Stimulated activated naive B cell treated with anti-CD40 and anti-IgM and Interleukin-4, amounts not matched to agents 10 μg/mL and 1 μg/mL and 100 μg/mL, for 72 hours (primary cell): ENCODE measurements at places on chromosomes 11 and 22.
A peak's percentile ranks its signal among the peaks of the same experiment; 100 is the strongest.

- no peak for DNase-seq
Observed at GRCh38 chr11:126969865-126970479, 30.6 kb downstream of the KIRREL3 start.

- DNase-seq: no peak
Observed at GRCh38 chr11:115939731-115940421, 435.7 kb upstream of the CADM1 start.

GRCh38 chr22:36156515-36157419 lies 3.8 kb downstream of the APOL3 start:
- peak; percentile 33 for DNase-seq

GRCh38 chr11:80849253-80849652 lies 1408.4 kb upstream of the TENM4 start:
- no peak for DNase-seq

GRCh38 chr11:115665175-115665821 lies 161.1 kb upstream of the CADM1 start:
- no peak for DNase-seq

DNA sequence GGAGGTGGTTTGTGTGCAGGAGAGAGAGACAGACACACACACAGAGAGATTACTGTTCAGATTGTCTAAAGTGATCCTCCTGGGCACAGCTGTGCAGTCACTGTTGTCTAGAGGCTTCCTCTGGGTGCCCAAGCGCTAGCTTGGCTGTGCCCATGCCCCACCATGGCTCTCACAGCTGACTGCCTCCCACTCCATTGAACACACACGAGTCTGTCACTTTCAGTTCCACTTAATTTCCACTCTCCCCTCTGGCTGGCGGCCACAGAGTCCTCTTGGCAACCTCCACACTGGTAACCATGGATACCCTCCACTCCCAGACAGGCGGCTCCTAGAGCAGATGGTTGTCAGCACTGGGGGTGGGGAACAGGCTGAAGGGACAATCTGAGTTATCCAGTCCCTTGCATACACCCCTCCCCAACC lies 29.1 kb downstream of the MAP6 start:
- DNase-seq: peak; percentile 66

- no peak for DNase-seq
Observed at GRCh38 chr11:26777372-26777808, 55.5 kb upstream of the SLC5A12 start.

GRCh38 chr22:35377735-35378134 lies 3.2 kb upstream of the HMOX1 start:
- DNase-seq: no peak

- no peak for DNase-seq
Observed at GRCh38 chr22:24428751-24429410, 1.5 kb downstream of the ADORA2A start.

DNA sequence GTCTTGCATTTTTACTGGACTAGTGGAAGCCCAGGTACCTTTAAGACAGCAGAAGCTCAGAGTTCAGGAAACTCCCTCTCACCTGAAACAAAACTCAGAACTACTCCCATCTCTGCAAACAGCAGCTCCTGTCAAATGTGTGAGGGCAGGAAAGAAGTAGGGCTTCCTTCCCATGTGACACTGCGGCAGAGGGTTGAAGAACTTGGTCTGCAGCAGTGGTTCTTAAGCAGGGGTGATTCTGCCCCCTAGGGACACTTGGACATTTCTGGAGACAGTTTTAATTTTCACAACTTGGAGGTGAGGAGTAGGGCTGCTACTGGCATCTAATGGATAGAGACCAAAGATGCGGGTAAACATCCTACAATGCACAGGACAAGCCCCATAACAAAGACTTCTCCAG lies 63.4 kb downstream of the RCN1 start:
- no peak for DNase-seq

DNA sequence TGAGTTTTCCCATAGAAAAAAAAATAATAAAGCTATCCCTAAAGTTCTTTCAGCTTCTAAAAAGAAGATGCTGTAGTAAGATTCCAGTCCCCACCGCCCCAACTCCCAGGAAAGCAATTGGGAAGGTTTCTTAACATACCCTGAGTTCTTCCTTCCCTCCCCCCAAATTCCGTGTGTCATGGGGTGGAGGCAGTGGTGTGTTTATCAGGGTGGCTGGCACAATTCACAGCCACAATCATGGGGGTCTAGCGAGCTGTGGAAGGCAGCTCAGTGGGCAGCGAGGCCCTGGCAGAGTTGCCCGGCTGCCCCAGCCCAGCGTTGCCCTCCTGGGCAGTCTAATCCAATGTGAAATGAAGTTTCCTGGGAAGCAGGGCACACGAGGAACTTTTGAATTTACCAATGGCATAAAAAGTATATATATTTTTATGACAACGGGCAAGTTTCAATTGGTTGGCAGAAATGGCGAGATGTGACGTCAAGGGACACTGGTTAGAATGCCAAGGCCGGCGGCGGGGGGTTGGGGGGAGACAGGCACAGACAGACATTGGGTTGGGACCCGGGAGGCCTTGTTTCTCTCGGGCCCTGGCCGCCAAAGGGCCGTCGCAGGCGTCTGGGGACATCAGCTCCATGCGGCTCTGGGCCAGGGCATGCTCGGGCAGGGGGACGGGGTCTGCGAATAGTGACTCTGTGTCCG lies 80.7 kb upstream of the PPARA start:
- peak; percentile 60 for DNase-seq

- no peak for DNase-seq
Observed at GRCh38 chr11:3105791-3106735, 48.8 kb upstream of the CARS1 start.

DNA sequence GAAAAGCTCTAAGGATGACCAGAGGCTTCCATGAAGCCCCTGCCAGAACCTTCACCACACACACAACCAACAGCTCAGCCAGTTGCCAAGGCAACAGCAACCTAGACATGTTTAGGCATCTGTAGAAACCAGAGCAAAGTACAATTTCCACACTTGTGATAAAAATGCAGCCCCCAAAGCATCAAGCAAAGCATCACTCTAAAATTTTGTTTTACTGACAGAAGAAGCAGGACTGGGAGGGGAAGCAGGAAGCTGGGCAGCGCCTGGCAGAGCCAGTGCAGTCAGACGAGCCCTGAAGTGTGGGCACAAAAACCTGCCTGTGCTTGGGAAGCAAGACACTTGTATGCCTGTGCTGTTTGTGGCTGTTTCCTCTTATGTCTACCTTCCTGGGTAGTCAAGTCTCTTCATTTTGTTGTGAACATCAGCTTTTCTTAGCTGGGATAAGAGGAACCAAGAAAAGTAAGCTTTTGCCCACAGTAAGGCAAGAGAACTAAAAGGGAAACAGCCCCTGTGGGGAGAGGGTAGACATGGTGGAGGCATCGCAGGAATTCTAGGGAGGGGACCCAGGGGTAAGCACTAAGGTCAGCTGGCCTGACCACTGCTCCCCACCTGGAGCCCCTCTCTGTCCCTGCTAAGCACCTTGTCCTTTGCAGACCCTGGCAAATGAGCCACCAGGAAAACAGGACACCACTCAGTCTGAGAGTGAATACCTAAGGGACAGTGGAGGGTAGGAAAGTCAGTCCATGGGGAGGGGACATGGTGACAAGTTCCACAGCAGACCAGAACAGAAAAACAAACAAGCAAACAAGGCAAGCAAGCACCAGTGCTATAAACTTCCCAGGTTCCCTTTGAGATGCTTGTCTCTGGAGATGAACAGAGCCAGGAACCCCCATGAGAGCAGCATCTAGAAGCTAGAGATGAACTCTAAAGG lies 13.4 kb downstream of the PACSIN2 start:
- no peak for DNase-seq

DNA sequence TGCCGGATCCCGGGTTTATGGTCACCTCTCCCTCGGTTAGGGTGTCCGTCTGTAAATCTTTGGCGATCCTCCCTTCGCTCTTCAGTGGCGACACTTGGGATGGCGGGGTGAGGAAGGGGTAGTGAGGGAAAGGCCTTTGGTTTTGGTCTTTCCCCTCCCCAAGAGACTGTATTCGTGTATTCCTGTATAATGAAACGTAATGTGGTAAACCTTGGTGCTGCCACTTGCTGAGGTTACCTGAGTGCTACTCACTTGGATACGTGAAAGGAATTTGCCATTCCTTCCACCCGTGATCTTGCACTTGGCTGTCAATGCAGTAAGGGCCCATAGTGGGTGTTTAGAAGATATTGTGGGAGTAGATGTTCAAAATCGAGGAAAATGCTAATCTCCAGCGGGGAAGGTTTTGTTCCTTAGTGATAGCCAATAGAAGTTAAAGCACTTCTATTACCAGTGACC lies 578 bp upstream of the NUP160 start:
- DNase-seq: no peak
